NCI-H1092 (cell line): ENCODE measurements at places on chromosomes 2 and 18.
A peak's percentile ranks its signal among the peaks of the same experiment; 100 is the strongest.

DNA sequence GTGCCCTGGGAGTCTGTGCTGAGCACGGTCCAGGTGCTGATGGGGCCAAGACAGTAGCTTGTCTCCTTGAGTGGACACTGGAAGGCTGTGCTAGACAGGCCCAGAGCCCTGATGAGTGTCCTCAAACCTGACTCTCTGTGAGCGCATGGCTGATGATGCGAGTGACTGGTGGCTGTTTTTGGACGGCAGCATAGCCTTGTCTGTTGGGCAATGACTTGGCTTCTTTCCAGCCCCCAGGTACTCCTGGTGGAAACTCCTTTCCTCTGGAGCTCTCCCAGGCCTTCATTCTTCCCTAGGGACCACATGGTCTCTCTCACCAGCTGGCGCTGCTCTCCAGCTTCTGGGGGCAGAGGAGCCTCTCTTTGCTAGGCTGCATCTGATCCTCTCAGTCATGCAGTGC, 207.6 kb upstream of the SMIM21 start:
- peak; percentile 87 for DNase-seq

- no peak for DNase-seq
These were observed 21.2 kb downstream of the VIT start for GRCh38 chr2:36717603-36718266.

DNA sequence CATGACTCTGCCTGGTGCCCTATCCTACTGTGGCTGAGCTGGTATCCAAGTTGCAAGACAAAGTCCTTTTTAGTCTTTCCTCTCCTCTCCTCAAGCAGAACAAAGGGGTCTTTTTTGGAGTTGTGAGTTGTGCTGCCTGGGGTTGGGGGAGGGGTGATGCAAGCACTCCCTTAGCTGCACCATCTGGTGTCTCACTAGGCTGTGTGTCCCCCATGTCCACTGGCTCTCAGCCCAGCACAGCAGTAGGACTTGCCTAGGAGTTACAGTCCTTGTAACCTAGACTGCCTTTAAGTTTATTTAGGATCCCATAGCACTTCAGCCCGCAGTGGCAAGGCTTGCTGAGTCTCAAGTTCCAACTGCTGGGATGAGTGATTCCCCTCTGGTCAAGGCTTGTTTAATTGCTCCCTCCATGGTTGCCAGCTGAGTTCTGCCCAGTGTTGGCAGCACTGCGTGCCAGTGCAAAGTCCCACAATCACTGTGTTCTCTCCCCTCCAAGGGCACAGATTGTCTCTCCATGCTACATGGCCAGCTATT, 13.2 kb upstream of the ILKAP start:
- no peak for DNase-seq

GRCh38 chr2:15634846-15635490, 43.3 kb downstream of the DDX1 start:
- no peak for DNase-seq
